Camera-type eye (tissue), 1 donor: ENCODE measurements at places on chromosomes 13 and 19. TPM values are rescaled to one million over a fixed set of nuclear protein-coding genes. Genes with fewer than 3 reads are reported as not detected.

The MARCHF2 gene
- total RNA-seq = 47.7 TPM

The SOX1 gene
- total RNA-seq = 1.4 TPM

The IGFL2 gene
- total RNA-seq = not detected

The FSTL3 gene
- total RNA-seq = 36.6 TPM

The CEBPA gene
- total RNA-seq = 3.5 TPM

The C13orf42 gene
- not detected for total RNA-seq

The C19orf67 gene
- not detected for total RNA-seq

The ASF1B gene
- total RNA-seq = 8.1 TPM

The YJEFN3 gene
- total RNA-seq = 3.2 TPM

The LRRC4B gene
- total RNA-seq = 38.4 TPM

The PRDX2 gene
- total RNA-seq = 290 TPM

The SIGLEC8 gene
- not detected for total RNA-seq

The ANGPTL8 gene
- 1.4 TPM for total RNA-seq

The U2AF2 gene
- total RNA-seq = 105 TPM

The ZNF587 gene
- total RNA-seq = 65.3 TPM

The PCDH9 gene
- total RNA-seq = 55.4 TPM

The NDUFS7 gene
- total RNA-seq = 69.5 TPM

The NXNL1 gene
- 3.6 TPM for total RNA-seq

The ATP4A gene
- total RNA-seq = not detected
